ENCODE measurements at places on chromosomes 1 and 21.
A peak's percentile ranks its signal among the peaks of the same experiment; 100 is the strongest.

DNA sequence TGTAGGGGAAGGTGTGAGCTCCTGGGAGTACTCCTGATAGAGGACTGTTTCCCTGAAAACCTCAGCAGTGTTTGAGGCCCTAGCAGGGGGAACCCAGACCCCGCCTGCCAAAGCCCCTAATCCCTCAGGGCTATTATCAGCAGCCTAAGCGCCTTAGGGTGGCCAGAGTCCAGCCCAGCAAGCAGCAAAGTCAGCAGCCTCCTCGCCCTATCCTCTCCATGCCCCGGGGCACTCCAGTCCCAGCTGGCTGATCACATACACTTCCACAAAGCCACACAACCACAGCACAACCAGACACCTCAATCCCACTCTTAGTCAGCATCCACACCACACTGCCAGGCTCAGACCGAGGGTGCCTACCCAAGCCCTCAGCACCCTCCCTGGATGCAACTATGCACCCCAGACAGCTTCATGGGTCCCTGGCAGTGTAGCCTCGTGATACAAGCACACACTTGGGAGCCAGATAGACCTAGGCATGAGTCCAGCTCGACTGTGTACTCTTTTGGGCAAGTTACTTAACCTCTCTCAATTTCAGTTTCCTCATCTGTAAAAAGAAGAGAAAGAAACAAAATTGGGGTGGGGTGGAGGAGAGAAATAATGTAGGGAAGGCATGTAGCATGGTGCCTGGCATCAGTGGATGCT, 7.1 kb downstream of the IGSF9 start:
- no peak for DNase-seq

DNA sequence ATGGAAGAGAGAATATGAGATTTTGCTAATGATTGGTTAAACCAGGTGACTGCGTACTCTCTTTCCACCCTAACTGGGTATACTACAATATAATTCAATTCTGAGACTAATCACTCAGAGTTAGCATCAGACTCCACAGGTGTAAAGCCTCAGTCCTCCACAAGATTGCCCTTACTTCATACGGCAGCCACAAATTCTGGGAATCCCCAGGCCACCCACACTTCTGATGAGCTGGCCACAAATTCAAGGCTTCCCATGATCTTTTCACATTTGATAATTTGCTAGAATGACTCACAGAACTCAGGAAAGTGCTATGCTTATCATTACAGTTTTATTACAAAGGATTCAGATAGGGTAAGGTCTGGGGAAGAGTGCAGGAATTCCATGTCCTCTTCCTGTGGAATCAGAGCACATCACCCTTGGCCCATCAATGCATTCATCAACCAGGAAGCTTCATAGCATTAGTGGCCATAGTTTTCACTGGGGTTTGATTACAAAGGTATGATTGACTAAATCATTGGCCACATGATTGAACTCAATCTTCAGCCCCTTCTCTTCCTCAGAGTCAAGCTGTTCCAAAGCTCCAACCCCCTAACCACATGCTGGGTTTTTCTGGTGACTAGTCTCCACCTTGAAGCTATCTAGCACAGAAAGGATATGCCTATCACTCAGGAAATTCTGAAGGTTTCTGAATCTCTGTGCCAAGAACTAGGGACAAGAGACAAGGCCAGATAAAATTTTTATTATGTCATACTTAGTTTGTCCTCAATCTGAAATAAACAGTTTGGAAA, 131.7 kb downstream of the HHIPL2 start:
- DNase-seq: no peak

DNA sequence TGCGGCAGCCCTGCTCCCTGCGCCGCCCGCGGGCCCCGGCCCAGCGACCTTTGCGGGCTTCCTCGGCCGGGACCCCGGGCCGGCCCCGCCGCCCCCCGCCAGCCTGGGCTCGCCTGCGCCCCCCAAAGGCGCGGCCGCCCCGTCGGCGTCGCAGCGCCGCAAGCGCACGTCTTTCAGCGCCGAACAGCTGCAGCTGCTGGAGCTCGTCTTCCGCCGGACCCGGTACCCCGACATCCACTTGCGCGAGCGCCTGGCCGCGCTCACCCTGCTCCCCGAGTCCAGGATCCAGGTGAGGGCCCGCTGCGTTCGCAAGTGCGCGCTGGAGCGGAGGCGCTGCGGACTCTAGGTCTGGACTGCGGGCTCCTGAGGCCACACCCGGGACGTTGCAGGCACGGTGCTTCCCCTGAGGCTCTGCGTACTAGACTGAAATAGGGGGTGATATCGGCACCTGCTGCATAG, 351 bp downstream of the MIXL1 start:
- peak; percentile 21 for DNase-seq

GRCh38 chr1:17419626-17420328, 19.7 kb downstream of the RCC2 start:
- peak; percentile 76 for DNase-seq

GRCh38 chr1:172874950-172875349, 175.8 kb downstream of the TNFSF18 start:
- DNase-seq: no peak

- DNase-seq: no peak
Observed at GRCh38 chr21:44927259-44927586, 6.5 kb upstream of the ITGB2 start.

- no peak for DNase-seq
Observed at GRCh38 chr1:167369933-167370332, 148.4 kb downstream of the CD247 start.

GRCh38 chr1:21510885-21511578, 1.8 kb downstream of the ALPL start:
- DNase-seq: peak; percentile 26

DNA sequence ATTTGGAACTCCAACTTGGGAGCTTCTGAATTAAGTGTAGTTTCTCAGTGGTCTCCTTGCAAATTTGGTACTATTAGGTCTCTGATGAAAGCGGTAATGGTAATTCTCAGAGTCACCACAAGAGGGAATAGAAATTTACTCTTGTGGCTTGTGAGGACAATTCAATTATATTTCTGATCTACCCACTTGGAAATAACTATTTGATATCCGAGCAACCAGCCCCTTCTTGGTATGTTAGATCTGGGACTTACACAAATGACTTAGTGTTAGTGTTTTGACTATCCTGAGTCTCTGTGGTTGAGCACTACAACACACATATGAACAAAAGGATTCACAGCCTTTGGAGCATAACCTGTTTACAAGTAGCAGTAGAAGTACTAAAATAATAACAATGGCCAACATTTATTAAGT, 68.1 kb downstream of the RPS6KA1 start:
- no peak for DNase-seq

- DNase-seq: no peak
Observed at GRCh38 chr1:61244114-61244513, 161.8 kb downstream of the NFIA start.

GRCh38 chr1:58190267-58190988, 356.1 kb downstream of the OMA1 start:
- DNase-seq: no peak

DNA sequence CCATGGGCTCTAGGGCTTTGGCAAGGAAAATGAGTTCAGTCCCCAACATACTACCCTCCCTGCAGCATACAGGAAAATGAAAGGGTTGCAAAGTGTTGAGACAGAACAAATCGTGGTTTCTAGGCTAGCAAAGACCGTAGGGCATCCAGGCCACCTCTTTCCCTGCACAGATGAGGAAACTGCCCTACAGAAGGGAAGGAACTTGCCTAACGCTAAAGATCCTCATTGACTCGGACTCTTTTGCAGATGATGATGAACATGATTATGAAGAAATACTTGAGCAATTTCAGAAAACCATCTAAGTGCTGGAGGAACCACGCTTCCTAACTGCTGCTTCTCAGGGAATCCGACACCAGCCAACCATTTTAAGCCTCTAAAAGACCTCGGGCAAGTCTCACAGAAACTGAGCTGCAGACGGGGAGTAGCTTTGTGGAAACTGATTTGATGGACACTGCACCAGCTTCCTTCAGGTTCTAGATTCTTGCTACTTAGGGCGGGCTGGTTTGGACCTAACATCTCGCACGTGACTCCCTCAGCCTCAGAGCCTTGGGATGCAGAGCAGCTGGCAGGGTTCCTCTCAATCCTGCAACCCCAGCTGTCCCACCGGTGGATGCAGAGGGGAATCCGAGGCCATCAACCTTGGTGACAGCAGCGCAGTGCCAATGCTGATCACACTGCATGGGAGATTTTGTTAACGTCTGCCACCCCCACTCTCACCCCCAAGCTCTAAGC, 13.4 kb downstream of the THEMIS2 start:
- DNase-seq: no peak
